ENCODE measurements at places on chromosomes 7 and 10.

DNA sequence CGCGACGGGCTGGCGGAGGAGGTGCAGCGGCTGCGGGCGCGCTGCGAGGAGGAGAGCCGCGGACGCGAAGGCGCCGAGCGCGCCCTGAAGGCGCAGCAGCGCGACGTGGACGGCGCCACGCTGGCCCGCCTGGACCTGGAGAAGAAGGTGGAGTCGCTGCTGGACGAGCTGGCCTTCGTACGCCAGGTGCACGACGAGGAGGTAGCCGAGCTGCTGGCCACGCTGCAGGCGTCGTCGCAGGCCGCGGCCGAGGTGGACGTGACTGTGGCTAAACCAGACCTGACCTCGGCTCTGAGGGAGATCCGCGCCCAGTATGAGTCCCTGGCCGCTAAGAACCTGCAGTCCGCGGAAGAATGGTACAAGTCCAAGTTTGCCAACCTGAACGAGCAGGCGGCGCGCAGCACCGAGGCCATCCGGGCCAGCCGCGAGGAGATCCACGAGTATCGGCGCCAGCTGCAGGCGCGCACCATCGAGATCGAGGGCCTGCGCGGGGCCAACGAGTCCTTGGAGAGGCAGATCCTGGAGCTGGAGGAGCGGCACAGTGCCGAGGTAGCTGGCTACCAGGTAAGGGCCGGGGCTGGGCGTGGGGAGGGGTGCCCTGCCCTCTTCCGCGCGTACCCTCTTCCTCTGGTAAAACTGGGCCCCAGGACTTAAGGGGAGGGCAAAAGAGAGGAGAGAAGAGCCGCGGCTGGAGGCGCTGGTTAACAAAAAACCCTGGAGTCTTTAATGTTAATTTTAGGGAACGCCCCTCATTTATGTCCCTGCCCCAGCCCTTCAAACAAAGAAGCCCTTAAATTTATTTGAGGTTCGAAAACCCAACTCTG lies 987 bp downstream of the INA start:
- DNase-seq, result no peak

GRCh38 chr10:89158446-89158845 lies 48.7 kb downstream of the CH25H start:
- DNase-seq, result no peak

DNA sequence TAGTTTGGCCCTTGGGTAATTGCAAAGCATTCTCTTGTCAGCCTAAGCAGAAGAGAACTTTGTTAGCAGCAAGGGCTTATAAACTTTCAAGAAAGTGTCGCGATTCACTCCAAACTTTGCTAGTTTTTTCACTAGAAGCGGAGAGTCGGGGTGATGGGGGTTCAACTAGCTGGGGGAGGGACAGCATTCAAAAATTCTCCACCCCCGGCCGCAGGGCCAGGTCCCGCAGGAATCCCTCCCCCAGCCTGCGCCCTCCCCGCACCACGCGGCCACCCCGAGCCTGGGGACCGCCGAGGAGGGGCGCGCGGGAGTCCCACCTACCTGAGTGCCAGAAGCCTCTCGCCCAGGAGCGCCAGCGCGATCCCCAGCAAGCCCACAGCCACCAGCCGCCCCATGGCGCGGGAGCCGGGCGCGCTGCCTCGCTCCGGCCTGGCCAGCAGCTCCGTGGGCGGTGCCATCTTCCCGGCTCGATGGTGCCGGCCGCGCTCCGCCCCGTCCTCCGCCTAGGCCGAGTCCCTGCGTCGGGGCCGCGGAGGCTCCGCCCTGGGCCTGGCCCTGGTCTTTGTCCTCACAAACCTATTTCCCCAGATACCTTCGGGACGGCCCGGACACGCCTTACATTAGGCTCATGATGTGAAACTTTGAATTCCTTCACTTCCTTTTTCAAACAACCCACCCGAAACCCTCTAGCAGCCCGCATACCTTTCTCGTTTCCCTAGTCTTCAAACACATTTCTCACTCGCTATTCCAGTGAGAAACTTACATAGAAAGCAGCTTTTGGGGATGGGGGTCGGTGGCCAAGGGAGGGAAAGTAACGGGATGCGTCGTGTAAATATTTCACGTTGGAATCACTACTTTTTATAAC lies at the start of gene PON2:
Gene PON2, minus strand, starts transcription at position 472 of the 865 bp plus-strand sequence. Its CDS starts 77 bp downstream, at position 395.
- DNase-seq, result no peak

DNA sequence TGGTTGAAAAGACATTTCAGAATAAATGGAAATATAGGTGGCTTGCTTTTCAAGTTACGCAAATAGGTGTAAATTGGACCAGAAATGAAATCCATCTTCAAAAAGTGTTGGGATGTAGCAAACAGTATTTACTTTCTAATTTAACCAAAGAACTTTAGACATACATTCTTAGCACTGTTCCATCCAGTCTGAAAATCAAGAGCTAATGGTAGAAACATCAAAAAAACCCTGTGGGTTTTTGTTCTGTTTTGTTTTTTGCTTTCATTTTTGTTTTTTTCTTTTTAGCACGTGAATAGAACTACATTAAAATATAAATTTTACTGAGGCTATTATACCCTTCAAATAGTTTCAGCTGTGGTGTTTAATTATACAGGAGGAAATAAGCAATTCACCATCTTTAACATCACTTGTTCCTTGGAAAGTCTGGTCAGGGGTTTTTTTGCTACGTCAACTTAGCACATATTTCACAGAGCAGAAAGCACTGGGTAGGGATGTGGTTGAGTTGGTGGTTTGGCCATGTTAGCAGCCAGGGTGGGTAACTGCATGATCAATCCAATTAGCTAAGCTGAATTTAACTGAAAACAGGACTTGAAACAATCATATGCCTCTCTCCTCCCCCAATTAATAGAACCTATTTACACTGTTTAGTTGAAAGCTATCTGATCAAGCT lies 275.4 kb upstream of the PFKP start:
- no peak for DNase-seq

DNA sequence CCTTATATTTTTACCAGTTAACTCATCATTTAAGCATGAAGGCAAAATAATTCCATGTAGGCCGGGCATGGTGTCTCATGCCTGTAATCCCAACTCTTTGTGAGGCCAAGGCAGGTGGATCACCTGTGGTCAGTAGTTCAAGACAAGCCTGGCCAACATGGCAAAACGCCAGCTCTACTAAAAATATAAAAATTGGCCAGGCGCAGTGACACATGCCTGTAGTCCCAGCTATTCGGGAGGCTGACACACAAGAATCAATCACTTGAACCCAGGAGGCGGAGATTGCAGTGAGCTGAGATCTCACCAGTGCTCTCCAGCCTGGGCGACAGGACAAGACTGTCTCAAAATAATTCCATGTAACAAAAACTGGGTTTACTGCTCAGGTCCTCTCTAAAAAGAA lies 18.3 kb downstream of the HNRNPA2B1 start:
- no peak for DNase-seq

- DNase-seq, result no peak
Measured at GRCh38 chr7:7857143-7857583, 111.4 kb upstream of the GLCCI1 start.

- no peak for DNase-seq
Measured at GRCh38 chr10:10930979-10931743, 86.5 kb upstream of the CELF2 start.
